ENCODE measurements at places on chromosomes 7 and 10.
A peak's percentile ranks its signal among the peaks of the same experiment; 100 is the strongest.

GRCh38 chr10:125130260-125130659 is 30.1 kb downstream of the CTBP2 start:
- DNase-seq: no peak

DNA sequence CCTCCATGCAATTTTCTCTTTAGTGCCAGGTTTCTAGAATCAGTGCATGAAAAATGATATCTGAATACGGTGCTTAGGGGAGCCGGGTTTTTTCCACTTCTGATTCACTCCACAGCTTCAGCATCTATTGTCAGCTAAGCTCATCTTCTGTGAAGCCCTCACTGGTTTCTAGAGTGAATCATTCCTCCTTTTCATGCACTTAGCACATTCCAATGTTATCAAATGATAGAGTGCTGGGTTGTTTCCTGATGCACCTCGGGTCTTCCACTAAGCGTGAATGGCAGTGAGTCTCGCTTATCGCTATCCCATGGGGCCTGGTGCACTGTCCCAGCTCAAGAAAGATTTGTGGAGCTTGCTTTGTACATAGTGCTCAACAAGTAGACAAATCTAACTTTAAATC is 170.9 kb upstream of the RHEB start:
- DNase-seq: no peak

DNA sequence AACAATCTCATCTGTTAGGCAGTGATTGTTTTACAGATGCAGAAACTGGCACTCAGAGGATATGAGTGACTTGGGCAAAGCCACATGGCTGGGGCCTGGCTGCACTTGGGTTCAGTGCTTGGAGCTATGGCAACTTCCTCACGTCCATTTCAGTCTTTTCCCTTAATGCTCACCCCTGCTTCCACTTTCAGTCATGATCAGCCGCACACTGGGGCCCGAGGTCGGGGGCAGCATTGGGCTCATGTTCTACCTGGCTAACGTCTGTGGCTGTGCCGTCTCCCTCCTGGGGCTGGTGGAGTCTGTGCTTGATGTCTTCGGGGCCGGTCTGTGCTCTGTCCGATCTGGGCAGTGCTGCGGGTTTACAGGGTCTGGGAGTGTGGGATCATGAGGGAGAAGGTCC is 3.0 kb downstream of the SLC12A9 start:
- DNase-seq: no peak

GRCh38 chr10:32995751-32996150 is 37.7 kb upstream of the ITGB1 start:
- DNase-seq: no peak

DNA sequence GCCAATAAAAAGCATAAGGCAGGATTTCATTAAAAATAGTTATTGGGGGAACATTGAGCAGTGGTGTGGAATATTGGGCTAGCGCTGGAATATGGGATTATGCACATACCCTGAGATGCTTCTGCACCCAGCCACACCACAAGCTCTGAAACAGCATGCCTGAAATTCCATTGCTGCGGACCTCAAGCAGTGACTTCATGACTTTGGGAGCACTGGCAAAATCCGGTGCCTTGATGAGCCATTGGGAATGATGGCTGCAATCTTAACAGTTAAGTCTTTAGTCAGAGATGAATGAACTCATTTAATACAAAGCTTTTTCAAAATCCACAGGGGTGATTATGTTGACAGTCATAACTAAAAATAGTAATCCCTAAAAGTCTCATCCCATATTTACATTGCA is 274.7 kb upstream of the MTPN start:
- no peak for DNase-seq

- DNase-seq: no peak
These were observed 34.6 kb upstream of the VIPR2 start for GRCh38 chr7:159179241-159179640.

- DNase-seq: no peak
These were observed 66.0 kb downstream of the OSBPL3 start for GRCh38 chr7:24913801-24914464.

- DNase-seq: no peak
These were observed 221.3 kb upstream of the DGKB start for GRCh38 chr7:15123901-15124300.

GRCh38 chr10:17430647-17431355 is 23.6 kb downstream of the ST8SIA6 start:
- peak; percentile 56 for DNase-seq

DNA sequence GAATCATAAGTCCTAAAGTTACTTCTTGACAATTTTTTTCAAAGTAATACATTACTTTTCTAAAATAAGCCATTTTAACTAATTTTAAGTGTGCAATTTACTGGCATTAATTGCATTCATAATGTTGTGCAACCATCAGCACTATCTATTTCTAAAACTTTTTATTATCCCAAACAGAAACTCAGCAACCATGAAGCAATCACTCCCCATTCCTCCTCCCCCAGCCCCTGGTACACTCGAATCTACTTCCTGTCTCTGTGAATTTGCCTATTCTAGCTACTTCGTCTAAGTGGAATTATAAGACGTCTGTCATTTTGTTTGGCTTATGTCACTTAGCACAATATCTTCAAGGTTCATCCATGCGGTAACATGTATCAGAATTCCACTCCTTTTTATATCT is 84.9 kb downstream of the MKX start:
- no peak for DNase-seq

DNA sequence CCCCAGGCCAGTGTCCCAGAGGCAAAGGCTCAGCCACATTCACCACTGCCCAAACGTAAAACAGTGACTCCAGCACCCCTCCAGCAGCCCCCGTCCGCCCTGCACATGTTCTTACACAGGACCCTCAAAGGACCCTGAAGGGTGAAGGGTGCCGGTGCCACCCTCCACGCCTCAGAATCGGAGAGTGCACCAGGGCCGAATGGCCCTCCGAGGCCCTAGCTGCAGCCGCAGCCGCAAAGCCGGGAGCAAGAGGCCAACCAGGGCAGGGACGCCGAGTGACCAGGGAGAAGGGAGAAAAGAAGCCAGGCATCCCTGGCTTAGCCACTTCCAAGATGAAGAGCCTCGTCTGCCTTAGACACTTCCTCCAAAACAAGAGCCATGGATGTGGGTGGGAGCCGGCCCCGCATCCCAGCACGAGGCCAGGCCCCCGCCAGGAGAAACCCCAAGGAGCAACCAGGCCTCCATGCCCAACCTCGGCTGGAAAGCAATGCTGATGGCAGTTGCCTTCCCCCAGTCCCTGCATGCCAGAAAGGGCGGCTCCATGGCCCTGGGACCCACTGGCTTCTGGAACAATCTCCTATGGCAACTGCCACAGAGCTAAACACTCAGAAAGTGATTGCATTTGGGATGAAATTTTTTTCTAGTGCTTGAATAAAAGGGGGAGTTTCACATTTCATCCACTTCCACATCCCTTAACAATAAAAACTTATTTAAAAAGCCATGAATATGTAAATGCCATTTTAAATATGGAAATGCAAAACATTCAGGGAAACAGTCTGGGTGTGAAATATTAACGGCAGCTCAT is 92.3 kb downstream of the MAD1L1 start:
- DNase-seq: no peak

GRCh38 chr7:21253740-21254687 is 173.9 kb upstream of the SP4 start:
- DNase-seq: no peak

DNA sequence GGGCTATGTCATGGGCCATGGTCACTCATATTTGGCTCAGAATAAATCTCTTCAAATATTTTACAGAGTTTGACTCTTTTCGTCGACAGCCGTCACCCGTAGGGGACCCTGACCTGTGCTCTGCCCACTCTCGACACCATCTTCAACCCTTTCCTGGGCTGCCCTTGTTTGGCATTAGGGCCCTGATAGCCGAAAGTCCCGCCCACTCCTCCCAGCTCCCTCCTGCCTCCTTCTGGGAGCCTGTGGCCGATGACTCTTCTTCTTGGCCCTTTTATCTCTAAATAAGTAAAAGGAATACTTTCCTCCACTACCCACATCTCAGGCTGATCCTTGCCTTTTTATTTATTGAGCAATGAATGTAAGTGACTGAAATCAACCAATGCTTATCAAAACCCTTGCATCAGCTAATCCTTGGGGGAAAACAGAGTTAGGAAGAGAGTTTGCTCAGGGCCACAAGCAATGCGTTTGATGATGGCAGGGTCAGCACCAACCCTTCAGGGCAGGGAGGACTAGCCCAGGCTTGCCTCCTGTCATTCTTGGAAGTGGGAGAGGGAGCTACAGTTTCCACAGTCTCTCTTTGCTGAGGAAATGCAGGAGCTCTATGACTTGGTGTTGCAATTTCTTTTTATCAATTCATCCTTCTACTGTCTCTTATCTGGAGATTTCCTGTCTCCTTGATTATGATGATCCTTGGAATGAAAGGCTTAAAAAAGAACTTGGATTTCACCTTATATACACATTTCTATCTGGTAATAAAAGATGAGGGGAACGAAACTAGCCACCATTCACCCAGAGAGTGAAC is 218.2 kb upstream of the PODXL start:
- no peak for DNase-seq

GRCh38 chr7:54015251-54015650 is 526.9 kb upstream of the VSTM2A start:
- no peak for DNase-seq

- no peak for DNase-seq
These were observed 79.5 kb upstream of the FAM20C start for GRCh38 chr7:112881-113280.

DNA sequence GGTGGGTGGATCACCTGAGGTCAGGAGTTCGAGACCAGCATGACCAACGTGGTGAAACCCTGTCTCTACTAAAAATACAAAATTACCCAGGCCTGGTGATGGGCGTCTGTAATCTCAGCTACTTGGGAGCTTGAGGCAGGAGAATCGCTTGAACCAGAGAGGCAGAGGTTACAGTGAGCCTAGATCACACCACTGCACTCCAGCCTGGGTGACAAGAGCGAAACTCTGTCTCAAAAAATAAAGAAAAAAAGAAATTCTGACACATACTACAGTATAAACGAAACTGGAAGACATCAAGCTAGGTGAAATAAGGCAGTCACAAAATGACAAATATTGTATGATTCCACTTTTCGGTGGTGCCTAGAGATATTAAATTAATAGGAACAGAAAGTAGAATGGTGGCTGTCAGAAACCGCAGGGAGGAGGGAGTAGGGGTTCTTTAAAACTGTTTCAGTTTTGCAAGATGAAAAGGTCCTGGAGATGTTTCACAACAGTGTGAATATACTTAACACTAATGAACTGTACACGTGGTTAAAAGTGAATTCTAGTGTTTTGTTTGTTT is 23.2 kb downstream of the PILRA start:
- DNase-seq: no peak

- DNase-seq: no peak
These were observed 13.3 kb downstream of the COPG2 start for GRCh38 chr7:130655286-130655685.

DNA sequence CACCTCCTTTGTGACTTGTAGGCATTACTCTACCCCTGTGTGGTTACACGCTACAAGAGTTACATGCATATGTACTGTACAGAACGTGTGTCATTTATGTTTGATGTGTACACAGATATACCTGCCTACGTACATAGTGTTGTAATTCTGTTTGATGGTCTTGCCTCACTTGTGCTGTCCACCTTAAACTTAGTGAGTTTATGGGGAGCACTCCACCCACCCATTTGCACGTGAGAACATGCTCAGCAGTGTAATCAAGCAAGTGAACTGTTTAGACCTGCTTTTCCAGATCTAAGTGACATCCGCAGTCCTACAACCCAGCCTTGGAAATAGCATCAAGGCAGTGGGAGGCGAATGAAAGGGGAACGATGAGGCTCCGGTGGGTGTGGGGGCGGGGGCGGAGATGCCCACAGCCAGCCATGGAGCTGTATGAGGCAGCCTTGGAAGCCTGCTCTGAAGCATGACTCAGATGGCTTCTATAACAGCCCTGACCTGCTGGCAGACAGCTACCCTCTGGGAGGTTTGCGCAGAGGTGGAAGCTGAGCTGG is 52.1 kb downstream of the SUFU start:
- no peak for DNase-seq

GRCh38 chr7:129370812-129371211 is 63.4 kb upstream of the STRIP2 start:
- no peak for DNase-seq

DNA sequence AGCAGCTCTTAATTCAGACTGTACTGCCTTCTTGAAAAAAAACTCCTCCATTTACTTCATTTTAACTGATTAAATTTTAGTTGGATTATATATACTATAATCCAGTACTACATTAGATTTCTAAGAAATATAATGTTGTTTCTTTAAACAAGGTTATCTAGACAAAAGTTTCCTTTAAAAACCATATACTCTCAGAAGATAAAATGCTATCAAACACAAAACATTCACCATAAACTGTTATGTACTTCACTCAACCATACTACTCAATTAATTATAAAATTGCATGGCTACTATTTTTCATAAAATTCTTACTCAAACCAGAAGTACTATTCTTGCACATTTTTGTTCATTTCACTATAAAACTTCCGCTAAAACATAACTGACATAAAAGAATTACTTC is 12.7 kb downstream of the GPR22 start:
- DNase-seq: no peak

DNA sequence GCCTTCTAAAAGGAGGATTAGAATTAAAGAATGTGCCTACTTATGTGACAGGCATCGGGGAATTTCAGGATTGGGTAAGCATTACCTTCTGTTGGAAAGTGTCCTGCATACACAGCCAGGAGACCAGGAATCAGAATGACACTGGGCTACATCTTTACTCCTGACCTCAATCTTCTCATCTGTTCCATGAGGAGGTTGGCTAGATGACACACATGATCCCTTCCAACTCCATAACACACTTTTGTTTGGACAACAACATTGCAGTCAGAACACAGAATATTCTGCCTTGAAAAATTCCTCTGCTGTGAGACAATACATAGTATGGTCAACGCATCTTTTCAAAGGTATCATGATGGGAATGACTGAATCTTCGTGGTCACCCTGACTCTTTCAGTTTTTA is 1281.2 kb upstream of the SORCS1 start:
- DNase-seq: no peak

- DNase-seq: no peak
These were observed 87.5 kb downstream of the SEPTIN14 start for GRCh38 chr7:55775051-55775420.

- DNase-seq: no peak
These were observed 696.8 kb upstream of the MBL2 start for GRCh38 chr10:53469383-53469782.

GRCh38 chr7:34177476-34177875 is 272.1 kb downstream of the BMPER start:
- DNase-seq: no peak

DNA sequence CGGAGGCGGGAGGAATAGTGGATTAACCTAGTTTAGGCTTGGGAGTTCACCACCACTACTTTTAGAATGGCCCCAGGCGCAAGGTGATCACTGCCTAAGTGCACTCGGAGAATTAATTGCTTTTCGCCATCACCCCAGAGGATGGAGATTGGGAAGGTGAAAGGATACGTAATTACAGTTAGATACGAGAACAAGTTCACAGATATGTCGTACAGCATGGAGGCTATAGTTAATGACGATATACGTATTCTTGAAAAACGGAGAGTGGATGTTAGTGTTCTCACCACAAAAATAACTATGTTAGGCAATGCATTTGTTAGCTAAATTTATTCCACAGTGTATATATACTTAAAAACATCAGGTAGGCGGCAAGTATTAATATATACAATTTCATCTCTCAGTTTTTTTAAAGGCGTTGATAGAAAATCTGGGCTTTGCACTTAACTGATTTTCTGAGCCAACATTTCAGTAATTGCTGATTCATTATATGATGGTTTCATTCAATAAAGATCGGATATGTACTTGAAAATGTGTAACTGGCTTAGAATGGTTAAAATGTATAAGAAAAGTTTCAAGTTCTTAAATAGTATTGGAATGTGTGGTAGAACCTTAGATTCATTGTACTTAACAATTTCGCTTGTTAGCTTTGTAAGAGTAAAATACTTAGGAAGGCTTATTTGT is 683 bp downstream of the CDC123 start:
- no peak for DNase-seq

Measured in lower lobe of right lung (tissue), 2 donors.